ENCODE measurements at places on chromosomes 12 and 14. TPM values are rescaled to one million over a fixed set of nuclear protein-coding genes. Genes with fewer than 3 reads are reported as not detected.

CFAP54 gene
- total RNA-seq, result 0.26 TPM

BDKRB1 gene
- not detected for total RNA-seq

DNA sequence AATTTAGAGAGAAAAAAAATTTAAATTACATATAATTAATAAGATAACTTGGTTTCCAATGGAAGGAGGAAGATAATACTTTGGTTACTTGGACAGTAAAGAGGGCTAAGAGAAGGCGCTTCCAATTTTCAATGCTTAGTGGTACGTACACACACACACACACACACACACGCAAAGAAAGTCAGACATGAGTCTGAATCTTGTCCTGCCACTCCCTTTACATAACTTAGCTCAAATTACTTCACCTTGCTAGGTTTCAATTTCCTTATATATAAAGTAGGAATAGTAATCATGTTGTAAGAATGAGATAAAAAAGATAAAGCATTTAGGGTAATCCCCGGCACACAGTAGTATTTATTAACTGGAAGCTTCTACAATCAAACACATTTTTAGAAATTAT, 39.7 kb upstream of the VCPKMT start:
- no peak for DNase-seq

METTL25 gene
- 5.0 TPM for total RNA-seq

- DNase-seq, result no peak
Observed at GRCh38 chr12:79508622-79509021, 182.1 kb downstream of the PAWR start.

- DNase-seq, result no peak
Observed at GRCh38 chr12:2248901-2249381, 196.2 kb downstream of the CACNA1C start.

- no peak for DNase-seq
Observed at GRCh38 chr12:90183201-90183600, 474.6 kb upstream of the ATP2B1 start.

TMEM119 gene
- 0.09 TPM for total RNA-seq

SLC38A4 gene
- 408 TPM for total RNA-seq
